ENCODE measurements at places on chromosomes 2 and 18.

- no peak for DNase-seq
Measured at GRCh38 chr2:239630618-239631286, 229.9 kb upstream of the HDAC4 start.

GRCh38 chr18:68181956-68182355 is 533.0 kb downstream of the TMX3 start:
- no peak for DNase-seq

DNA sequence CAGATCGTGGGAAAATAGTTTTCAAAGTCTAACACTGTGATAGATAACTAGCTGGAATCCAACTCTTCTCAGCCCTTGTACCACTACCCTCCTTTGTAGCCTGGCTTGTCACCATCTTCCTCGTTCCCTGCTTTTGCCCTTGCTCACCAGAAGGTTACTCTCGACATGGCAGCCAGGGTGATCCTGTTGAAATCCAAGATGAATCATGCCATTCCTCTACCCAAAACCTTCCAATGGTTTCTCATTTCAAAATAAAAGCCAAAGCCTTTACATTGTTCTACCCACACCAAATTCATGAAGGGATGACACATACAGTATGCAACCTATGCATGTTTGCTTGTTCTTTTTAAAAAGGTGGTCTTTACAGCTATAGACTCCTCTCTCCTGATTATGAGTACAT is 45.7 kb downstream of the STAT4 start:
- no peak for DNase-seq

DNA sequence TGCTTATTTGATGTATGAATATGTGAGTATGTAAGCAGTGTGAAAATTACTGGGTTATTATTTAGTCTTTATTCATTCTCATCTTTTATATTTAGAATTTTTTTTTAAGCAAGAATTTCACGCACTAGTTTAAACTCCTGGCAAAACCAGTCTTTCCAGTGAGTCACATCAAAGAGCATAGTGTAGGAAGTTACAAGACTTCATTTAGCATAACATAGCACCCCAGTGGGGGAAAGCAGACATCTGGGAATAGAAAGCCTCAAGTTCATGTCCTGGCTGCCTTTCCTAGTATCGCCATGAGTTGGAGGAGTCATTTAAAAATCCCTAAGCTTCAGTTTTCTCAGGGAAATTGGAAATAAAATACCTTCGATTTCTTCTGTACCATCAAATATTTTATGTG is 408.3 kb downstream of the NUP35 start:
- DNase-seq, result no peak

DNA sequence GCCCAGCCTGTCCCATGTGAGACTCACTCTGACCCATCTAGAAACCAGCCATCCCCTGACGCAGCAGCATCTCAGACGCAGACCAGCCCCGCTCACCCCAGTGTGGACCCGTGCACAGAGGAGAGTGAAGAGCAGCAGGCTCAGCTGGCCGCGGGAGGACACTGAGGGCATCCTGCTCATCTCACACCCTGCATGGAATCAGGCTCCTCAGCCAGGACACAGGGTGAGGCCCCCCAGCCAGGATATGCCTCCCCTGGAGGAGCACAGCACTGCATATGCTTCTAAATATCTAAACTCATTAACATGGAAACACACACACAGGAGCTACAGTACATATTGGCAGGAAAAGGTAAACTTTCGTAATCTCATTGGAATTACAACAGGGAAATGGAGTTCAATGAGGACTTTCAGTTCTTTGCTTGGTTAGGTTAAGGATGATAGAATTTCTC is 34.4 kb downstream of the NEMP2 start:
- DNase-seq, result no peak

DNA sequence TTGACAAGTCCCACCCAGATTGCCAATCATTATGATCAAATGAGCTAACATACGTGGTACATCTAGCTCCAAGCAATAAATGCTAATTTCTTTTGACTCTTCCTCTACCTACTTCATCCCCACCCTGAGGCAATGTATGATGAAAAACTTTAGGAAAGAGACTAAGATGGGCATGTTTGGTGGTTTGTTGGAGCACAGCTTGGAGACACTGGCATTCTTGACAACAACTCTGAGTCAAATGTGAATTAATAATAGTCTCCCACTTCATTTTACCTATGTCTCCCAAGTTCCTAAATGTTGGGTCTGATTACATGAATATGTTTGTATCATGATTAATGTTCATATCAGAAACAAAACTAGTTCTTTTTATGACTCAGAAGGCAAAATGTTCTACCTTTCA is 36.6 kb downstream of the EXOC6B start:
- no peak for DNase-seq

- no peak for DNase-seq
Measured at GRCh38 chr2:216837740-216838139, 22.1 kb downstream of the TNP1 start.

- DNase-seq, result peak; percentile 51
Measured at GRCh38 chr18:62505669-62506494, 16.9 kb upstream of the ZCCHC2 start.

DNA sequence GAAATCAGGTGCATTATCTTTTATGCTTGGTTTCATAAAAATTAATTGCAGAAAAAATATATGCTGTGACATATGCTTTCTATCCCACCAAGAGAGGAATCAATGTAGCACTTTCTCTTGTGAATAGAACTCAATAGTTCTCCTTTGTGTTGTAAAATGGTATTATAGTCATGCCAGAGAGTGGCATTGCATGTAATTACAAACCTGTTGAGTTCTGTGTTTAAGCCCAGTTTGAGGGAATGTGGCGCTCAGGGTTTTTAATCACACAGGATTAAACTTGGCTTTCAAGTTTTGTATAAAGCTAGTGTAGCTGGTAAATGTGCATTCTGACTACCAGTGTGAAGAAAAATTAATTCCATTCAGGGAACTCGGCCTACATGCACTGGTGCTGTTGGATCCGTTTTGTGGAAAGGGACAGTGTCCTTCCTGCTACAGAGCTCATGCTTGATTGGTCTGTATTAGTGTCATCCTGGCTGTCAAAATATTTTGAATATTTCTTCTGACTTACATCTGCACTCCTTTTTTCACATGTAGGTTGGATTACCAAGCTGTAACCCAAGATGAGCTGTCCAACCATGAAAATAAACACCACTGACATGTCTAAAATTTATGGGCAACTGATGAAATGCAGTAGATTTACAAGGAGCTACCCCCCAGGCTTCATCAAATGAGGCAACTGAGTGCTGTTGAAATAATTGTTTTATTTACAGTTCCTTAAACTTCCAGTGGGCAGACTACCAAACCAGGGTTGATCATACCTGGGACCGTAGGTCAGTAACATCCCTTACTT is 80.3 kb downstream of the SLC4A3 start:
- DNase-seq, result no peak

DNA sequence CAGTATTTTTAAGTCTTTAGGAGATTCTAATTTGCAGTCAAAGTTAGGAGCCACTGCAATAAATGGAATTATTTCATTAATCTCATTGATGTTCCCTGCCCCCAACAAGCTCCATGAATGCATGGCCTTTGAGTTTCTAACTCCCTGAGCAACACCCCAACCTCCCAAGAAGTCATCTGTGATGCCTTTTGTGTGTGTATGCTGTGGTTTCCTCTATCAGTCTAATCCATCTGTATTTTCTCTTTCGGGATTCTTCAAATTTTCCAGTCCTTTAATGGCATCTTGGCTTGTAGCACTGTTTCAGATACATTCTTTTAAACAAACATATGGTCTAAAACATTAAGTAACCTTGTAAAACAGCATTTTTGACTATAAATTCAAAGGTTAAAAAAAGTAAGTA is 16.8 kb downstream of the SERPINB10 start:
- no peak for DNase-seq

DNA sequence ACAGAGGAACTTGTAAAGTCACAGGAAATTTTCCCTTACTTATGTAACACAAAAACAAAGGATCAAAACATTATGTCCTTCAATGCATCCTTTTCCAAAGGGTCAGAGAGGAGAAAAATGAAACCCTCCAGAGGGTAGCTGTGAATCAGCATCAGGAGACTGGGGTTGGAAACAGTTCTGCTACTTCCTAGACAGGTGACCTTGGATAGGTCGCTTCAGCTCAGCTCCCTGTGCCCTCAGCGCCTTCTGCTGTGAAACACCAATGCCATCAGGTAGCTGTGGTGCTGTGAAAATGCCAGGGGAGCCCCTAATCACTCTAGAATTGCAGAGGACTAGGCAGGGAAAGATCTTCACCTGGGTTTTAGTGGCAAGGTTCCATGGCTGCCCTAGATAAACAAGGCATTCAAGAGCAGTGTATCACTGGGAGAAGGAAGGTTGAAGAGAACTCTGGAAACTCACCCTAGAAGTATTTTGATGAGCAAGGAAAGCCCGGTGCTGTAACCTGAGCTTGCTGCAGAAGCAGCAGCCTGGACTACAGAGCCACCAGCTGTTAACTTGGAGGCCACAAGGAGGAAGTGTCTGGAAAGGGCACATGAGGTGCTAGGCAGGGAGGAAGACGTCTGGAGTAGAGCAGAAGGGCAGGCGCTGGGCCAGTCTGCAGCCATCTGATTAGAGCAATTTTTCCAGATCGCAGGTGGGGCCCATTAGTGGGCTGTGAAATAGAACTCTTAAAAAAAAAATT is 100.7 kb upstream of the MCFD2 start:
- no peak for DNase-seq

GRCh38 chr18:55579501-55580270 is 8.3 kb downstream of the TCF4 start:
- DNase-seq, result no peak

DNA sequence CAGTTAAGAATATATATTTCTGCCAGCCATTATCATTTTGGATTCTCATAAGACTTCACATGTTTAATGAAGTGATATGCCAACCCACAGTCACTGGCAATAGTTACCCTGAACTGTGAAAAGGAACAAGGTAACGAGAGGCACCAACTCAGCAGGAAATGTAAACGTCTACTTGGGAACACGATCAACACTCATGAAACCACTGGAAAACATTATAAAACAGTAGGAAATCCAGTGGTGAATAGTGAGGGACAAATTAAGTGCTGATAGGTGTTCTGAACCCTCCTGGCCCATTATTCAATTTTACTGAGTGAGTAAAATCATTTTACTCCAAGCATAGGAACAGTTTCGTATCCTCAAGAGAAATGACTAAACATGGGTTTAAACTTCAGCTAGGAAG is 17.1 kb downstream of the CCDC68 start:
- DNase-seq, result no peak

- no peak for DNase-seq
Measured at GRCh38 chr18:11994703-11995444, 13.6 kb downstream of the IMPA2 start.

DNA sequence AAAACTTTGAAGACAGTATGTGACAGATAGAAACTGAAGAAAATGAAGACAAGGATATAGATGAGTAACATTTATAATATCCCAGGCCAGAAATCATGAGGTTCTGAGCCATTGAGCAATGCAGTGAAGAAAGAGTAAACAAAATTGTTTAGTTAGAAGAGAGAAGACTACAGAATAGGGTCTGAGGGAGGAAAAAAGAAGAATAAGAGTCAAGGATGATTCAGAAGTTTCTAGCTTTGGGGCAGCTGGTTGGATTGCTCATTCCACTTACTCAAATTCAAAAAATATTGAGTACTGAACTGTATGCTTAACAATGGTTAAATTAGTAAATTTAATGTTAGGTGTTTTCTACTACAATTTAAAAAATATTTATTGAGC is 155.0 kb upstream of the OTX1 start:
- DNase-seq, result no peak

GRCh38 chr2:6574121-6574520 is 291.6 kb downstream of the CMPK2 start:
- DNase-seq, result no peak

GRCh38 chr2:1538663-1539062 is 125.4 kb downstream of the TPO start:
- DNase-seq, result no peak

DNA sequence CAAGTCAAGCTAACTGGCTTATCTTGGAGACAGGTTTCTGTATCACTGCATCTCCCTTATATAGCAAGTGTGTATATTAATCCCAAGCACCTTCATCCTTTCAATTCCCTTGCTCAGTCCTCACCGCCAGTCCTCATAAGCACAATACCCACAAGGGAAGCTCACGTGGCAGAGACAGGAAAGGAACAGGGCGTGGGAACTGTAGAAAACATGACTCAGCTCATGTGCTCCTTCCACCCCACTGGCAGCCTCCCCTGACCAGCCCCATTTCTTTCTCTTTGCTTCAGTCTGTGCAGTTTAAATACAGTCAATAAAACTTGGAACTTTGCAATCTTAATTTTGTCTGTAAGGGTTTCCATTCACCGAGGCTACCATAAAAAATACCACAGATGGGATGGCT is 36.5 kb upstream of the CDH19 start:
- DNase-seq, result no peak

DNA sequence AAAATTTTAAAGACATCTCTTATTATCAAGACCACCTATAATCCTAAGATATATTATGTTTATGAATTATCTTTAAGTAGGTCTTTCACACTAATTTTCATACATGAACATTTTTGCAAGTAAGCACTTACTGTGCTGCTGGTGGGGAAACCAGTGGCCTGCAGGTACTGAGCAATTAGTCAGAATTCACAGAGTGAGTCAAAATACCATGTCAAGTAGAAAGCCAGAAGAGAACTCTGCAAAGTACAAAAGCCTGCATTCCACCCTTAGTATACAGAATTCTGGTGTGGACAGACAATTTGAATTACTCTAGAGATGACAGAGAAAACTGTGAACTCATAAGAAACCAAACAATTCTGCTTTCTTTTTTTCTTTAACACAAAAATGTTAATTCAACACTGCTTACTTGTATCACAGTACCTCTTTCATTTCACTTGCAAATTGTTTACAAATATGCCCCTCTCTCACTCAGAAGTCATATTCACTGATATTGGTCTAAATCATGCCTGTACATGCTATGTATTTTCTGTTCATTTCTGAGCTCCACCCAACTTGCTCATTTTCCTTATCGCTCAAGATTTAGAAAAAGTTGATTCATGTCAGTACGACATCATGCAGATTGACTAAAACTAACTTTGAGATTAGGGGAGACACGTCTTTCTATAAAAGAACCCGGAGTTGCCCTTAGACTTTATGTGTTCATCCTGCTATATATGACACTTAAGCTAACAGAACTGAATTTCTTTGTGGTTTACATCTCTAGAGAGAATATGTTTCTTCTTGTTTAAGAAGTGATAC is 182.9 kb downstream of the IKZF2 start:
- DNase-seq, result no peak

GRCh38 chr2:45237850-45238542 is 228.7 kb upstream of the SIX2 start:
- no peak for DNase-seq

DNA sequence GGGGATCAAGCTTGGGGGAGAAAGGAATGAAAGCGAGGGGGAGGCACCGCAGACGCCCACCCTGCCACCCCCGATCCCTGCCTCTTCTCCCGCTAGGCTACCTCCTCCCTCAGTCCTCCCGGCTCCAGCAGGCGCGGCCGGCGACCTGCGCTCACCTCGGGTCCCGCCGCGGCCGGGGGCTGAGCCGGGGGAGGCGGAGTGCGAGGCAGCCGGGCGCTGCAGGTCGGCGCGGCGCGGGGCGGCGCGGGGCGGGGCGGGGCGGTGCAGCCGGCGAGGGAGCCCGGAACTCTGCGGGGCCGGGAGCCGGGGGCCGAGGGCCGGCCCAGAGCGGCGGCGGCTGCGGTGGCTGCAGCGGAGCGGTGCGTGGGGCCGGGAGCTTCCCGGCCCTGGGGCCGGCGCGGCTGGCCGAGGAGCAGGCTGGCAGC is 477 bp downstream of the ACVR1 start:
- no peak for DNase-seq

Measured in GM18507 (cell line).